IMR-90 (cell line): ENCODE measurements at places on chromosomes 5 and 9.

GRCh38 chr9:8895861-8896224 lies 1096.3 kb upstream of the DMAC1 start:
- no peaks in the 10 kb centered on the region for H3K36me3 ChIP-seq
- H3K4me1 ChIP-seq = no peaks in the 10 kb centered on the region
- no peak overlapping the region for H3K4me3 ChIP-seq
- DNase-seq = peak; percentile 16

- no peaks in the 10 kb centered on the region for H3K36me3 ChIP-seq
- peak; percentile 21 for DNase-seq
- H3K4me1 ChIP-seq = peaks cover 7% of the 10 kb centered on the region; the same call in 1 of the 2 replicates
- H3K27me3 ChIP-seq = no peaks in the 10 kb centered on the region
These were observed 114.5 kb downstream of the SLC25A46 start for GRCh38 chr5:110853267-110853666.

GRCh38 chr5:154734370-154735248 lies 20.6 kb upstream of the LARP1 start:
- H3K4me1 ChIP-seq = no peaks in the 10 kb centered on the region
- no peaks in the 10 kb centered on the region for H3K36me3 ChIP-seq
- no peaks in the 10 kb centered on the region for H3K27me3 ChIP-seq
- no peak overlapping the region for H3K27ac ChIP-seq
- DNase-seq = no peak

GRCh38 chr5:32984851-32985610 lies 273.9 kb downstream of the NPR3 start:
- H3K27ac ChIP-seq = peak overlapping the region; percentile 87
- peaks cover 7% of the 10 kb centered on the region for H3K4me1 ChIP-seq
- no peaks in the 10 kb centered on the region for H3K27me3 ChIP-seq
- H3K4me3 ChIP-seq = no peak overlapping the region

DNA sequence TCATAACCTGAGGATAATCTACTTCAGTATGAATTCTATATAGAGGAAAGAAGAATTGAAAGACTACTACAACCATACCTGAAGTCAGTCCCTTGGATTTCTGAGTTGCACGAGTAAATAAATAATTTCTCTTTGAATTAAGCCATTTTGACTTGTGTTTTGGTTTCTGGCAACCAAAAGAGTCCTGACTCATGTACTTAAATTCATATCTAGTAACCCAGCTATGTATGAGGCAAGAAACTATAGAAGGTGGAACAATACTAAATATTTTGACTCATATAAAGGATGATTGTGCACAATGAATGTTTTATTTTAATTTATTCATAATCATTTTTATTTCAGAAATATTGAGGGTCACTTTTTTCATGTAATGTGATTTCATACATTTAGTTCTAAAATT lies 276.8 kb downstream of the MEF2C start:
- no peak overlapping the region for H3K4me3 ChIP-seq
- H3K4me1 ChIP-seq = no peaks in the 10 kb centered on the region
- no peaks in the 10 kb centered on the region for H3K27me3 ChIP-seq

GRCh38 chr9:71670121-71670520 lies 98.2 kb downstream of the CEMIP2 start:
- H3K27me3 ChIP-seq = no peaks in the 10 kb centered on the region
- no peak overlapping the region for H3K27ac ChIP-seq
- H3K4me1 ChIP-seq = no peaks in the 10 kb centered on the region
- H3K4me3 ChIP-seq = no peak overlapping the region
- no peaks in the 10 kb centered on the region for H3K36me3 ChIP-seq

- H3K4me3 ChIP-seq = no peak overlapping the region
- H3K36me3 ChIP-seq = no peaks in the 10 kb centered on the region
- H3K27me3 ChIP-seq = no peaks in the 10 kb centered on the region
- DNase-seq = peak; percentile 57
These were observed 22.4 kb upstream of the SMIM15 start for GRCh38 chr5:61184708-61185107.

DNA sequence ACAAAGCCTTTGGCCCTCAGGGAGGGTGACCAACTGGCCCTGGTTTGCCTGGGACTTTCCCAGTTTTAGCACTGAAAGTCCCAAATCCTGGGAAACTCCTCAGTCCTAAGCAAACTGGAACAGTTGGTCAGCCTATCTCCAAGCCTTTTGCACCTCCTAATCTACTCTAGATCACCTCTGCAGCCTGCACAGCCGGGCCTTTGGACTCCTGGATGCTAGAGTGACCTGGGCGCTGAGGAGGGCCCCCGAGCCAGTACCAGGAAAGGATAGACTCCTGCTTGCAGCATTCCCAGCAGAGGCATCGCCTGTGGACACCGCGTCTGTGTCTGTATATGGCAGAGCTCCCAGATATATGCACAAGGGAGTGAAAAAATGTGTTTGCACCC lies 15.1 kb downstream of the IRF1 start:
- H3K36me3 ChIP-seq = no peaks in the 10 kb centered on the region
- H3K27me3 ChIP-seq = no peaks in the 10 kb centered on the region
- no peak overlapping the region for H3K4me3 ChIP-seq
- no peak overlapping the region for H3K27ac ChIP-seq
- no peaks in the 10 kb centered on the region for H3K4me1 ChIP-seq
- DNase-seq = no peak

GRCh38 chr9:104725014-104725413 lies 22.5 kb upstream of the NIPSNAP3A start:
- no peak overlapping the region for H3K4me3 ChIP-seq
- H3K4me1 ChIP-seq = no peaks in the 10 kb centered on the region
- H3K27ac ChIP-seq = no peak overlapping the region
- H3K27me3 ChIP-seq = no peaks in the 10 kb centered on the region

- H3K4me3 ChIP-seq = no peak overlapping the region
- no peak for DNase-seq
- H3K4me1 ChIP-seq = no peaks in the 10 kb centered on the region
- H3K36me3 ChIP-seq = no peaks in the 10 kb centered on the region; the same call in 1 of the 2 replicates
These were observed 15.4 kb downstream of the SH3TC2 start for GRCh38 chr5:149047462-149047861.

DNA sequence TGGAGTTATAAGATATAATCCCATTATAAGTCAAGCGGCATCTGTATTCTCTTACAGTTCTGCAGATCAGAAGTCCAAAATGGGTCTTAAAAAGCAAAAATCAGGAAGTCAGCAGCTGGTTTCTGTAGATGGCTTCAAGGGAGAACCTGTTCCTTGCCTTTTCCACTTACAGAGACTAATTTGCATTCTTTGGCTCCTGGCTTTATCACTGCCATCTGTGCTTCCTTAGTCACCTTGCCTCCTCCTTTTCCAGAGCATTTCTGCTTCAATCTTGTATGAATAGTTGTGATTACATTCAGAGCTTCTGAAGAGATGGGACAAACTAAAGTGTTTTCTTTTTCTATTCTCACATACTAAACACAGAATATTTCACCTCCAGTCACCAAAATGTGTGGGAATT lies 647.3 kb upstream of the GRAMD2B start:
- DNase-seq = no peak
- H3K4me3 ChIP-seq = no peak overlapping the region
- H3K4me1 ChIP-seq = no peaks in the 10 kb centered on the region
- H3K27me3 ChIP-seq = no peaks in the 10 kb centered on the region; the same call in 1 of the 2 replicates

- no peak overlapping the region for H3K27ac ChIP-seq
- H3K4me1 ChIP-seq = no peaks in the 10 kb centered on the region; the same call in 1 of the 2 replicates
- no peaks in the 10 kb centered on the region for H3K36me3 ChIP-seq
- H3K27me3 ChIP-seq = no peaks in the 10 kb centered on the region
These were observed 111.2 kb downstream of the EDIL3 start for GRCh38 chr5:84273517-84273883.

DNA sequence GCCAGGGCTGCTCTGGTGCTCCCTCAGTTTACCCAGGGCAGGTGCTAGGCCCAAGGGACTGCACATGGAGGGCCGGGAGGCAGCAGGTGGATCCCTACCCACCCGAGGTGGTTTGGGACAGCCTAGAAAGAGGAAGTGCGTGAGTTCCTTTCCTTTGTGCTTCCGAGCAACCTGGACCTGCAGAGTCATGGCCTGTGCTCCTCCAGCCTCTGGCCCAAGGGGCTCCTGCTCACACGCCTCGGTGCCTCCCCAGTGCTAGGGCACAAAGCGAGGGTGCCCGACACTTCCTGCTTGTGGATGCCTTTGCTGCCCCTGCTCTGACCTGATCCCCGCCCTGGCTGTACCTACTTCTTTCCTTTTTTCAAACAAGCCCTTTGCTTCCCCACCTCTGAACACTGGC lies 79.3 kb downstream of the RXRA start:
- peaks cover 18% of the 10 kb centered on the region; the same call in 1 of the 2 replicates for H3K36me3 ChIP-seq
- DNase-seq = no peak
- peaks cover 30% of the 10 kb centered on the region for H3K4me1 ChIP-seq
- no peak overlapping the region for H3K4me3 ChIP-seq
- H3K27ac ChIP-seq = no peak overlapping the region

- no peaks in the 10 kb centered on the region for H3K36me3 ChIP-seq
- no peaks in the 10 kb centered on the region for H3K27me3 ChIP-seq
- no peaks in the 10 kb centered on the region for H3K4me1 ChIP-seq
- no peak for DNase-seq
- H3K4me3 ChIP-seq = no peak overlapping the region
- H3K27ac ChIP-seq = no peak overlapping the region
These were observed 165.2 kb downstream of the TMEM38B start for GRCh38 chr9:105859428-105860091.

GRCh38 chr5:36457511-36458270 lies 148.7 kb upstream of the SLC1A3 start:
- no peaks in the 10 kb centered on the region for H3K36me3 ChIP-seq
- H3K4me3 ChIP-seq = no peak overlapping the region
- H3K27ac ChIP-seq = no peak overlapping the region
- no peaks in the 10 kb centered on the region for H3K4me1 ChIP-seq
- H3K27me3 ChIP-seq = 0 out of 2 replicates have a peak, but pooled peaks cover 2% of the 10 kb centered on the region
- DNase-seq = no peak

GRCh38 chr5:180435594-180435993 lies 58.6 kb upstream of the CNOT6 start:
- no peak overlapping the region for H3K4me3 ChIP-seq
- DNase-seq = no peak
- no peaks in the 10 kb centered on the region for H3K4me1 ChIP-seq
- H3K27ac ChIP-seq = no peak overlapping the region

DNA sequence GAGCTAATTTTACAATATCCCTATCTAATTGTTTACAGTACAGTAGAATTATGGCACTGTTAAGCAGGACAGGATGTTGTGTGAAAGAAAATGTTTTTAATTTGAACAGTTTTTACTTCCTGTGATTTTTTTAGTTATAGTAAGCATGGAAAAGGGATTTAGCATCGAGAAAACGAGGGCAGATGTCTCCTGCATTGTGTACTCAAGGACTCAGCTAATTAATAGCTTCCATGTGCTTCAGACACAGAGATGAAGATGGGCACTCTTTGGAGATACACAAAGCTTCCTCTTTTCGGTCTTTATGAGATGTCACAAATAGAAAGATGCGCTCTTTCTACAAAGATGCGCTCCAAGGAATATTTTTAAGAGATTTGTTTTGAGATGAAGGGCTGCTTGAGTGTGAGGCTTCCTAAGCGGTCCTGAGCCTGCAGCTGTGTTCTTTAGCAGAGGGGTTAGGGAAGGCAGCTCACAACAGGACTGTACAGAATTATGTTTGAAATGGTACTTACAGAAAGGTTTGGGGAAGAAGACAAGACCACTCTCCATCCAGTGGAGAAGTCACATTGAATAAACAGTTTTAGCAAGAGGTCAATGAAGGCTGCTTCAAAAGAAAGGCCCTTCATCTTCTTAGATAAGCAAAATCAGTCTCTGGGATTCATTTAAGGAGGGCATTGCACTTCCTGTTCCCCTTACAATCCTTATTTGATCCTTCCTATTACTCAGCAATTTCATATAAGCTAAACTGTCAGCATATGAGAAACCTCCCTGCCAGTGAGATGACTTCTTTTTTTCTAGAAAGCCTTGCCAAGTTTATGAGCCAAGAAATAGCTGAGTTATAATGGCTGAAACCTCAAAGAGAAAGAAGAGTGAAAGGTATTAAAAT lies 311.5 kb downstream of the EFNA5 start:
- peak; percentile 59 for DNase-seq
- H3K27me3 ChIP-seq = no peaks in the 10 kb centered on the region
- no peak overlapping the region for H3K4me3 ChIP-seq
- H3K27ac ChIP-seq = peak overlapping the region; percentile 55; the same call in 1 of the 2 replicates
- peaks cover 8% of the 10 kb centered on the region; the same call in 1 of the 2 replicates for H3K4me1 ChIP-seq

GRCh38 chr5:145441228-145441627 lies 393.9 kb downstream of the PRELID2 start:
- no peak overlapping the region for H3K27ac ChIP-seq
- no peak overlapping the region for H3K4me3 ChIP-seq
- no peaks in the 10 kb centered on the region for H3K27me3 ChIP-seq
- H3K4me1 ChIP-seq = no peaks in the 10 kb centered on the region
- DNase-seq = no peak
- H3K36me3 ChIP-seq = no peaks in the 10 kb centered on the region

GRCh38 chr5:66708368-66708767 lies 112.2 kb downstream of the MAST4 start:
- no peak overlapping the region for H3K27ac ChIP-seq
- no peak for DNase-seq
- H3K4me3 ChIP-seq = no peak overlapping the region
- H3K36me3 ChIP-seq = no peaks in the 10 kb centered on the region

DNA sequence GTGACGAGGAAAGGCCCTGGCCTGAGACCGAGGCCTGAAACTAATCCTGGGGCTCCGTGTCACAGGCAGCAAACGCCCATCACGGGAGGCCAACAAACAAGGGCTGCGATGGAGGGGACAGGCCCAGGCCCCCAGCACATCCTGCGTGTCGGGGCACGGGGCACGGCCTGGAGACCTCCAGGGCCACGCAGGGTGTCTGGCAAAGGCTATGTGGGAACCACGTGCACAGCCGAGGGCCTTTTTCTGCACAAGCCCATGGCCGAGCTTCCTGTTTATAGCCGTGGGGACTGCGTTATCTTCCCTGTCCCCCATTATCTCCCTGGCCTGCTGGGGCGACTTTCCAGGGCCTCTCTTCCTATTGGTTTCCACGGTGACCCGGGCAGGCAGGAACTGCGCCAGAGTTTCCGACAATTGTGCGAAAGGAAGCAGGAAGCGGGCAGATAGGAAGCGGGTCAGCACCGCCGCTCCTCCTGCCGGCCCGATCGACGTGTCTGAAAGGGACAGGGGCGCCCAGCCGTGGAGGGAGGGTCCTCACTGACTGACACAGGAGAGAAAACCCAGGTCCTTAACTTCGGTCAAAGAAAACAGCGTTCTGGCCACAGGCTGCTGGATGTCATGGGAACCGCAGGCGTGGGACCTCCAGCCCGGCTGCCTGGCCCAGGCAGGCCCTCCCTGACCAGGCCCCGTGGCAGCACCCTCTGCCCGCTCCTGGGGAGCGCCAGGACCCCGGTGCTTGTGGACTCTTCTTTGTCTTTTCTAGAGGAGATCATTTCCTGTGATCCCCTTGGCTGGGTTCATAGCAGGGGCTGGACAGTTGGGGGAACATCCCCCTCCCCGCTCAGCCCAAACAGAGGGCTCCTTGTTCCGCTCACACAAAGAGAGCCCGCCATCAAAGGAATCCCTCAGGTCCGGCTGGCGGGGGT lies 29.1 kb upstream of the SEC16A start:
- no peak for DNase-seq
- no peaks in the 10 kb centered on the region for H3K4me1 ChIP-seq
- peaks cover 74% of the 10 kb centered on the region for H3K36me3 ChIP-seq
- no peak overlapping the region for H3K27ac ChIP-seq
- H3K4me3 ChIP-seq = no peak overlapping the region
- no peaks in the 10 kb centered on the region for H3K27me3 ChIP-seq

GRCh38 chr9:38075272-38075671 lies 6.2 kb upstream of the SHB start:
- peaks cover 13% of the 10 kb centered on the region for H3K4me1 ChIP-seq
- DNase-seq = no peak
- H3K27ac ChIP-seq = peak overlapping the region; percentile 94
- H3K4me3 ChIP-seq = no peak overlapping the region
- H3K27me3 ChIP-seq = no peaks in the 10 kb centered on the region

- no peaks in the 10 kb centered on the region for H3K36me3 ChIP-seq
- H3K4me1 ChIP-seq = peaks cover 25% of the 10 kb centered on the region
- no peaks in the 10 kb centered on the region for H3K27me3 ChIP-seq
- H3K27ac ChIP-seq = peak overlapping the region; percentile 98; the same call in 1 of the 2 replicates
These were observed 152.3 kb downstream of the SNX18 start for GRCh38 chr5:54669845-54670244.
